ENCODE measurements at places on chromosomes 1 and 21.

GRCh38 chr1:206505702-206506355, 1.5 kb upstream of the RASSF5 start:
- DNase-seq = no peak

GRCh38 chr1:192225703-192226102, 67.4 kb downstream of the RGS18 start:
- no peak for DNase-seq

- no peak for DNase-seq
These were observed 96.1 kb downstream of the TRABD2B start for GRCh38 chr1:47901001-47901575.

- DNase-seq = no peak
These were observed 16.1 kb upstream of the HMGN1 start for GRCh38 chr21:39364949-39365348.

Data from NCI-H2081 treated with DMSO at 0.1 percent for 48 hours (cell line).